ENCODE measurements at places on chromosomes 7 and 10. TPM values are rescaled to one million over a fixed set of nuclear protein-coding genes. Genes with fewer than 3 reads are reported as not detected.

GRCh38 chr7:88546808-88547207 is 212.7 kb upstream of the ZNF804B start:
- no peak for DNase-seq

- no peak for DNase-seq
These were observed 88.3 kb upstream of the KIAA1217 start for GRCh38 chr10:24120646-24121045.

- DNase-seq, result no peak
These were observed 77.4 kb upstream of the PRR15 start for GRCh38 chr7:29486191-29486700.

DNA sequence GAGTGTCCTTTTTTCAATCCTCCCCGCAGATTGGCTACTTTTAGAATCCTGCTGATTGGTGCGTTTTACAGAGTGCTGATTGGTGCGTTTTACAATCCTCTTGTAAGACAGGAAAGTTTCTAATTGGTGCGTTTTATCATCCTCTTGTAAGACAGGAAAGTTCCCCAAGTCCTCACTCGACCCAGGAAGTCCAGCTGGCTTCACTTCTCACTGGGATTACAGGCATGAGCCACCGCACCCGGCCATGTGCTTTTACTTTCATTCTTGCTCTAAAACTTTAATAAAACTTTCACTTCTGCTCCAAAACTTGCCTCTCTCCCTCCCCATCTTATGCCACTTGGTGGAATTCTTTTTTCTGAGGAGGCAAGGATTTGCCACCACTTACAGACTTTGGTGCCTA is 17.0 kb upstream of the WAPL start:
- DNase-seq, result no peak

DNA sequence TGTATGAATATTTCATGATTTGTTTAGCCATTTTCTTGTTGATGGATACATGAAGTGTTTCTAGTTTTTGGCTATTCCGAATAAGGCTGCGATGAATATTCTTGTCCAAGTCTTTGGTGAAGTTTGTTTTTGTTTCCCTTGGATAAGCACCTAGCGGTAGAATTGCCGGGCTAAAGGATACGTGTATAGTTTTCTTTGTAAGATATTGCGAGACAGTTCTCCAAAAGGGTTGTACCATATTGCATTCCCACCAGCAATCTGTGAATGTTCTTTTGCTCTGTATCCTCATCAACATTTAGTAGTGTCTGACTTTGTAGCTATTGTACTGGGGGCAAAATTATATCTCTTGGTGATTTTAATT is 142.6 kb downstream of the DOCK1 start:
- no peak for DNase-seq

- DNase-seq, result no peak
These were observed 13.1 kb downstream of the EZH2 start for GRCh38 chr7:148871030-148871429.

Gene BCAP29
- total RNA-seq, result 152 TPM

Gene COL28A1
- total RNA-seq, result 2.2 TPM

Gene COL13A1
- 17.3 TPM for total RNA-seq

Measured in myocyte (in vitro differentiated cells).